HT1080 (cell line): ENCODE measurements at places on chromosomes 12 and 14.

DNA sequence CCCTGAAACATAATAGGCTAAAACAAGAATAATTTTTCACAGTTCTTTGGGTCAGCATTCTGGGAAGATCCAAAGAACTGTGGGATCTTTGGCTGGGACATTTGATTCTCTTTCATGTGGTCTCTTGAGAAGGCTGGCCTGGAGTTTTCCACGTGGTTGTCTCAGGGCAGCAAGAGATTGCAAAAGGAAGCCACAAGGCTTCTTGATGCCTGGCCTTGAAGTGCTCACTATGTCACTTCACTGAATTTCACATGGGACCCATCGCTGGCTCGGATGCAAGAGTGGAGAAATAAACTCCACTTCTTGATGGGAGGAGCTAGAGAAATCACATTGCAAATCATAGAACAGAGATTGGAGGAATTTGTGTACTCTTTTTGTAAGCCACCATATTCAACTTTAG is 343.4 kb downstream of the MED13L start:
- no peak for DNase-seq

- no peak for DNase-seq
Measured at GRCh38 chr12:96419576-96420276, 19.5 kb upstream of the CDK17 start.

DNA sequence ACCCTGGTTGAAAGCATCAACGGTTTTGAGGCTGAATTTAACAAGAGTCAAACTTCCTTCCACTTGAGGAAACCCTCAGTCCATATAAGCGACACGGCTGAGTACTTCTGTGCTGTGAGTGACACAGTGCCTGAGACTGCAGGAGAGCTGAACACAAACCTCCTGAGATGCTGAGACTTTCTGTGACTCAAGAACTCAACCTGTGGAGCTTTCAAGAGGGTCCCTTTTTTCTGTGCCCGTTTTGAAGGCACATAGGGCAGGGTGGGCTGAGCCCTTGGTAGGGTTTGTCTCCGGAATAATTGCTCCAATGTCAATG is 305.3 kb upstream of the OR4E1 start:
- DNase-seq: no peak

DNA sequence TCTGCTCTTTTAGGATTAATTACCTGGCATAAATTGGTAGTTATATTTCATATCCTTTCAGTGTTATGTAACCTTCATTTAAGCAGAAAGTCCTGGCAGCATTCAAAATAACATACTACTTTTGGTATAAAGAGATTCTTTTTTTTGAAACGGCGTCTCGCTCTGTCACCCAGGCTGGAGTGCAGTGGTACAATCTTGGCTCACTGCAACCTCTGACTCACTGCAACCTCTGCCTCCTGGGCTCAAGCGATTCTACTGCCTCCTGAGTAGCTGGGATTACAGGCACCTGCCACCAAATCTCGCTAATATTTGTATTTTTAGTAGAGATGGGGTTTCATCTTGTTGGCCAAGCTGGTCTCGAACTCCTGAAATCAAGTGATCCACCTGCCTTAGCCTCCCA is 9.2 kb downstream of the KTN1 start:
- no peak for DNase-seq

DNA sequence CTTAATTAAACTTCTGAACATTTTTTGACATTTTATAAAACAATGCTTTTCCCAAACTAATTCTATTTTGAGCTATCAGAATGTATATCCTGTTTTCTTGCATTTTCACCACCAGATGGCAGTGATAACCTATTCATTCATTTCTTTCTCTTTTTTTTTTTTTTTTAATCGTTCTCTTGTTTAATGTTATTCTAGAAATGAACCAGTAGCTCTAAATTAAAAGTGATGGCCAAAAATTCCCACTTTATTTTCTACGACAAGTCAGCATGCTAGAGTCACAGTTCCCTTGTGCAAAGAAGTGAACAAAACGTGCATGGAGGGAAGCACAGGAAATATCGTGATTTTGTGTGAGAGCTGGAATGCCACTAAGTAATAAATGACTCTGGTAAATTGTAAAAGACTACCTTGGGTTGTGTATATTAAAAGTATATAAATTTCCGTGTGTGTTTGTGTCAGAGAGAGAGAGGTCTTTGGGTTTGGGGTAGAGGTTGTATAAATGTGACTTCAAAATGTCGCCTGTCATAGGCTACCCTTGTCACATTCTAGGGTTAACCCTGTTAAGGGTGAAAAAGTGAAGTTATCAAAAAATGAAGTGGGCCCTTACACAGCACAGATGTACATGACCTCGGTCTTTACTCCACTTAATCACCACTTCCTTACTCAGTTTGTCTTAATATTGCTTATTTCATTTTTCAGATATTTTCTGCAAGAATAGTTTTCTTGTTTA is 40.4 kb upstream of the LDHB start:
- DNase-seq: no peak

GRCh38 chr14:24542346-24542936 is 33.6 kb downstream of the CTSG start:
- peak; percentile 33 for DNase-seq

DNA sequence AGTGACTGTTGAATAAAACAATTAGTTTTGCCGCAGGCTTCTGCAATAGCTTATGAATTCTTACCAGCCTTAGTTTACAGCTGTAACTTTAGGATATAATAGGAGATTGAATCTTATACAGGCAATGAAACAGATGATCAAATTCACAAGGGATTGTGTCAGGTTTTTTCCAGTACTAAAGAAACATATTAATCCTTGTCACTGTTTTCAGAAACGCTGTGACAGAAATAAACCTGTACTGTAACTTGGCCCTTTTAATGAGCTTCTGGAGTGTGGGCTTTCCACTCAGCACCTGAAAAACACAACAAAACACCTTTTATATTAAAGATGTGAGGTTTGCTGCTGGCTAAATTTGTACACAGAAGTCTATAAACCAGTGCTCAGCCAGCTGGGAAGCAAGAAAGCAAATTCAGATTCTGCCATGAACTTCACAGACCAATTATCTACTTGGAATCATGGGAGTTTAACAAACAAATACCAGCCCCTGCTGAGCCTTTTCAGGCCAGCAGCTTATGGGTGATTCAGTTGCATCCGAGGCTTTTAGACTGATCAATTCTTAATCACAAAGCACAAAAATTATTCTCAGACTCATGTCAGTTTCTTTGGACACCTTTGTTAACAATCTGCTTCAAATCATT is 109.5 kb downstream of the FOXG1 start:
- no peak for DNase-seq

- DNase-seq: no peak
Measured at GRCh38 chr12:45475594-45475993, 253.9 kb upstream of the ARID2 start.
